MCF 10A (cell line): ENCODE measurements at places on chromosomes 6 and 20. TPM values are rescaled to one million over a fixed set of nuclear protein-coding genes. Genes with fewer than 3 reads are reported as not detected.

RAB32 gene
- 39.7 and 73.6 TPM in 2 replicates for total RNA-seq

SYCP2 gene
- total RNA-seq = 0.35 and 0.61 TPM in 2 replicates

RNASET2 gene
- 8.0 and 10.3 TPM in 2 replicates for total RNA-seq

CAGE1 gene
- total RNA-seq = 0.33 and 0.47 TPM in 2 replicates

HSPA1L gene
- total RNA-seq = 0.35 and 0.79 TPM in 2 replicates

NRN1 gene
- not detected in 2 replicates for total RNA-seq

- DNase-seq = peak; percentile 99
Measured at GRCh38 chr6:33271468-33272274, at the start of the genes RPS18 and VPS52. RPS18 (plus strand) TSS chr6:33272075; CDS start chr6:33272120, 45 bp downstream. VPS52 (minus strand) TSS chr6:33271876; CDS start chr6:33271675, 201 bp downstream.

DNA sequence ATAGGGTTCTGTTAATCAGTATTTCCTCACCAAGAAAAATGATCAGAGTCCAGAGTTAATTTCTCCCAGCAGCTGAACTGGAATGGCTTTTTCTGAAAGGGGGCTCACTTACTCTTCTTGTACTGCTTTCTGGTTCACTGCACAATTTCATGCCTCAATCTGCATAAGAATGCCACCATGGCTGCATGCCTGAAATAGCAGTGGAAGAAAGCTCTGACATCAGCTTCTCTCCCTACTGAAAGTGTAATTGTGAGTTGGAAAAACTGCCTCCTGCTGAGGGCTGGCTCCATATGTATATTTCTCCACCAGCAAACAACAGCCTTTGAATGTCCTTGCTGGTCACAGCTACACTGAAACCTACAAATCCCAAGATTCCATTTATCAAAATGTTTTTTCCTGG, 1027.2 kb upstream of the GJE1 start:
- DNase-seq = no peak

DNA sequence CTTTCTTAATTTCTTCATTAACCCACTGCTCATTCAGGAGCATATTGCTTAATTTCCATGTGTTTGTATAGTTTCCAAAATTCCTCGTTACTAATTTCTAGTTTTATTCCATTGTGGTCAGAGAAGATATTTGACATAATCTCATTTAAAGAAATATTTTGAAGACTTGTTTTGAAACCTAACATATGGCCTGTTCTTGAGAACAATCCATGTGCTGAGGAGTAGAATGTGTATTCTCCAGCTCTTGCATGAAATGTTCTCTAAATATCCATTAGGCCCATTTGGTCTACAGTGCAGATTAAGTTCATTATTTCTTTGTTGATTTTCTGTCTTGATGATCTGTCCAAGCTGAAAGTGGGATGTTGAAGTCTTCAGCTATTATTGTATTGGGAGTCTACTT, 251.7 kb downstream of the ALDH8A1 start:
- no peak for DNase-seq

DNA sequence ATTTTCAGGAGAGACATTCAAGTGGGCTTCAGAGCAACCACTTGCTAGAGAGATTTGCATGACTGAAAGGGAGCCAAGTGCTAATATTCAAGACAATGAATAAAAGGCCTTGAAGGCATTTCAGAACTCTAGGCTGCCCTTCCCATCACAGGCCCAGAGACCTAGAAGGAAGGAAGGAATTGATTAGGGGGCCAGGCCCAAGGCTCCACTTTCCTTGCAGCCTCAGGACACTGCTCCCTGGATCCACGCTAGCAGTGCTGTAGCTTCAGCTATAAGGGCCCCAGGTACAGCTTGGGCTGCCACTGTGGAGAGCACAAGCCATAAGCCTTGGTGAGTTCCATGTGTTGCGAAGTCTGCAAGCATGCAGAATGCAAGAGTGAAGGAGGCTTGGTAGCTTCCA, 731.9 kb upstream of the FLRT3 start:
- DNase-seq = no peak

DNA sequence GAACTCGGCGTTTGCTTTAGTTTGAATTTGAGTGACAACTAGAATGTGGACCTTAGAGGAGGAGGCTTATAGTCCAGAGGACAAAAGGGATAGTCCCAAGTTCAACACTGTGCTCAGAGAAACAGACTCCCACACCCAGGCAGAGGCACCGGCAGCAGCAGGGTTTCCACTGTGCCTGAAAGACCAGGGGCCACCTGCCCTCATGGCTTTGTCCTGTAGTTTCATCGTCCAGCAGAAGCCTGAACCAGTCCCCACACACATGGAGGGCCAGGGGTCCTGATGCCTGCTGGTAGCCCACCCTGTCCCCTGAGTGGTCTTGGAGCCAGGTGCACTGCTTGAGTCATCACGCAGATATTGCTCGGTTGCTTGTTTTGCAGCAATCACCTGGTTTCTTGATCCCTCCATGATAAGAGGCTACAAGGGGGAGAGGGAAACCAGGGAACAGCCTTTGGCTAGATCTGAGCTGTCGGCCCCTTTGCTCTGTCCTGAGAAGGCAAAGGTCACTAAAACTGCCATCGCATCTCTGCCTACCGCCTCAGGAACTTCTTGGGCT, 7.2 kb upstream of the ACSS1 start:
- no peak for DNase-seq

- no peak for DNase-seq
Measured at GRCh38 chr6:135148889-135149288, 32.2 kb upstream of the MYB start.

- no peak for DNase-seq
Measured at GRCh38 chr6:148811459-148811858, 64.6 kb downstream of the UST start.

DNA sequence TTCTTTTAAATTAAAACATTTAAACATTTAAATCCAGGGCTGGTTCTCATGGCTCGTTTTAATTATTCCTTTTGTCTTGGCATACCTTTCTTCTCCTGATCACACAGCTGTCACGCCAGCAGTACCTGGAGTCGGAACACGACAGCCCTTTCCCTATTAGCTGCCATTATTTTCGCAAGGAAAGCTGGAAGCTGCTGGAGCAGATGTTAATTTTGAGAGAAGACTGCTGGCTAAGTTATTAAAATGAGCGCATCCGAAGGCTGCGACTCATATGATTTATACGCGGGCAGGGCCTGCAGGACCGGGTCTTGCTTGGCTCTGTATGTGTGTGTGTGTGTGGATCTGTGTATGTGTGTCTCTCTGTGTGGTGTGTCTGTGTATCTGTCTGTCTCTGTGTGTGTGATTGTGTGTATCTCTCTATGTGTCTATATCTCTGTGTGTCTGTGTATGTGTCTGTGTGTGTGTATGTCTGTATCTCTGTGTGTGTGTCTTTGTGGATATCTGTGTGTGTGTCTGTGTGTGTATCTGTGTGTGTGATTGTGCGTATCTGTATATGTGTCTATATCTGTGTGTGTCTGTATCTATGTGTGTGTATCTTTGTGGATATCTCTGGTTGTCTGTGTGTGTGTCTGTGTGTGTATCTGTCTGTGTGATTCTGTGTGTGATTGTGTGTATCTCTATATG, 191.5 kb downstream of the CDH4 start:
- no peak for DNase-seq

DNA sequence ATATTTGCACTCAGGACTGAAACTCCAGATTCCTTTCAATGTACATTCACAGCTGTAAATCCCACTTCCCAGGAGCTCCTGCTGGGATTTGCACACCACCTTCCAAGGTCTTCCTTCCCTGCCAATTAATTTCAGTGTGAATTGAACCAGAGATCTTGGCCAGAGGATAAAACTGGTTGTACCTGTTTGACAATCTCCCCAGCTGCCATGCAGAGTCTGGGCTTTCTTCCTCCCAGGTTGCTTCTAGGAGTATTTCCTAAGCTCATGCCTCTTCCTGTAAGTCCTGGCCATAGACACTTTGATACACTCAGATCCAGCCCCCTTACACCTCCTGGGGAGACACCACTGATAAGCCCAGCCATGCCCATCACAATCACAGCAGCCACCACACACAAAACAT, 15.6 kb downstream of the MAFB start:
- no peak for DNase-seq

DNA sequence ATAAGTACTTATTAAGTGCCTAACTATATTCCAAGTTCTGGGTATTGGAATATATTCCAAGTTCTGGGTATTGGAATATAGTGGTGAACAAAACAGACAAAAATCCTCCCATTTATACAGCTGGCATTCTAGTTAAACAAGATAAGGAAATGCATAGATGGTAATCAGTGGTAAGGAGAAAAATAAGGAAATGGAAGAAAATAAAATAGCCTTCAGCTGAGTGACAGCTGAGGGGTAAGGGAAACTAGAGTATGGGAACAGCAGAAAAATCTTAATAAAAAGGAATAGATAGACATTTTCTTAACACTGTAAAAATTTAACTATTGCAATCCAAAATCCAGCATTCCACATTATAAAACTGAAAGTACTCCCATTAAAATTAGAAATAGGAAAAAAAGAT, 17.2 kb upstream of the WFDC10A start:
- DNase-seq = no peak
